Activated CD4-positive, alpha-beta T cell treated with anti-CD3 and anti-CD28 coated beads, Interleukin-2, amount 50 U/mL, for 48 hours (primary cell): ENCODE measurements at places on chromosomes 1 and 21.

GRCh38 chr1:1329304-1330210, 1.5 kb upstream of the TAS1R3 start:
- no peak for DNase-seq

DNA sequence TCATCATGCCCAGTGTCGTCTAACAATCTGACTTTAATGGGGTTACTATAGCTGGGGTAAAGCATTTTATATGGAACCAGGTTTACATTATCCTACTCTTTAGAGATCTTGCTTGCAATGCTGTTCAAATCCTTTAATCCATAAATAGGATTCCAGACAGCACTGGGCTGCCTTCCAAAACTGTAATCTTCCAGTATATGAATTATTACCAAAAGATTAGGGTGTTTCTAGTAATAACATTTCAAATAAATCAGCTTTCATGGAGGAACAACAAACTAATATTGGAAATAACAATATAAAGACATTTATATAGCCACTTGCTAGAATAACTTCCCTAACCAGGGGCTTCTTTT, 88.6 kb upstream of the PLXNA2 start:
- no peak for DNase-seq

GRCh38 chr1:31822766-31823165, 6.9 kb upstream of the SPOCD1 start:
- no peak for DNase-seq

GRCh38 chr1:17120481-17120877, 1.2 kb upstream of the PADI2 start:
- no peak for DNase-seq

- no peak for DNase-seq
Measured at GRCh38 chr1:186424539-186424938, 36.4 kb downstream of the PDC start.

GRCh38 chr1:110774398-110774797, 98.5 kb upstream of the CD53 start:
- DNase-seq, result no peak

DNA sequence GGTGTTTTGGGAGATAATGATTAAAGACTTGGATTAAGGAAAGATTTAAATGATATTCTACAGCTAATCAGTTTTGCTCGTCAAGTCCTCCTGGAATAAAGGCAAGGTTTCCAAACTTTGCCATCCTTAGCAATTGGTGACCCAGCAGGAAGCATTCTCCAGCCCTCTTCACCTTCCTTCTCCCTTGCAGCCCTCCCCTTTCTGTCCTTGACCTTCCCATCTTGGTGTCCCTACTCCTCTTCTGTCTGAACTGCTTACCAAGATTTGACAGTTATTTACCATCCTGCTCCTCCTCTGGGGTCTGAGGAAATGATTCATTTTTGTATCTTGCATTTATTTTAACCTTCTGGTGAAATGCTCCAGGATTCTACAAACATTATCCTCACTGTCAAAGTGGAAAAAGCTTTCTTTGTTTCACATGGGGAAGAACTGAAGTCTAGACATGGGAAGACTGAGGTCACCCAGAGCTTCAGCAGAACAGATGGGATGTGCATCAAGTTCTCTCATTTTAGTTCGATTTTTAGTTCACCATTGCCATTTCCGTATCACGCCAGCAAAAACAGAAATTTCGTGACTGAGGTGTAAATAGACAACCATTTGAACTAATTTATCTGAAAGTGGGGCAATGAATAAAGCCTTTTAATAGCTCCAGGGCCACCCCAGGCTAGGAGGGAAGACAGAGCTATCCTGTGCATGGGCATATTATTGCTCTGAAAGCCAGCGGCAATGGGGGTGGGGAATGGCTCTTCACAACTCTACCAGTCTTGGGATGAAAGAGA, 504.4 kb upstream of the PLXNA2 start:
- no peak for DNase-seq

GRCh38 chr1:205102404-205102803, 18.1 kb upstream of the TMEM81 start:
- no peak for DNase-seq

GRCh38 chr1:167312871-167313270, 92.2 kb downstream of the POU2F1 start:
- DNase-seq, result no peak

GRCh38 chr1:183724350-183725042, 71.4 kb upstream of the APOBEC4 start:
- DNase-seq, result no peak

DNA sequence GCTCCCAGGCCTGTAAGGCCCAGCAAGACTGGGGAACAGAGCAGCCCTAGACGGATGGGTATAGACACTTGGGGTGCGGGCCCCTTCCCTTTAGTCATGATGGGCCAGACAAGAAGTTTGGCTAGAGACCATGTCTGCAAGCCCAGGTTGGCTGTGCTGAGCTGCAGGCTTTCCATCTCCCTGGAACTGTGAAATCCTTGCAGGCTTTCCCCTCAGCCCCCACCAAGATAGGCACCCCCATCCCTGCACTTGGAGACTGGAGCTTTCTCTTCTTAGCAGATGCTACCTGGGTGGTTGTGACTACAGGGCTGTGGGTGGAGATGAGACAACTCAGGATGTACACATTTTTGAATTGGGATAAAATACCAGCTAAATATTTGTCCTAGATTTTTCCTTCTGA, 110.3 kb downstream of the PTPRU start:
- no peak for DNase-seq

- DNase-seq, result no peak
Measured at GRCh38 chr1:81155131-81155530, 645.6 kb upstream of the ADGRL2 start.

DNA sequence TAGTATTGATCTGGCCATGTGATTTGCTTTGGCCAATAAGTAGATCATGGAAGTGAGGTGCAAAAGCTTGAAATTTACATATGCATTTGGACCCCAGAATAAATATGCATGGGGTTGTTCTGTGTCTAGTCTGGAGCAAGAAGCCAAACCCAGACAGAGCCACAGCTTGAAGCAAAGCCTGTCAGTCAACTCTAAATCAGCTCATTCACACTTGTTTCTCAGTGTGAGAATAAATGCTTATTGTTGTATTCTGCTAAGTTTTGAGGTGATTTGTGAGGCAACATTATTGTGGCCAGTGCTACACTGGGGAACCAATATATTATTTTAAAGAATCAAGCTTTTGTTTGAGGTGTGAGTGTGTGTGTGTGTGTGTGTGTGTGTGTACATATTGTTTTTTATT, 12.2 kb upstream of the PGLYRP3 start:
- DNase-seq, result no peak

- DNase-seq, result no peak
Measured at GRCh38 chr1:246978281-246978680, 29.6 kb downstream of the ZNF695 start.

GRCh38 chr1:37629008-37629407, 5.7 kb downstream of the RSPO1 start:
- no peak for DNase-seq
